Effector memory CD4-positive, alpha-beta T cell (primary cell): ENCODE measurements at places on chromosomes 3 and 15.

- no peak for DNase-seq
These were observed 28.6 kb upstream of the VEPH1 start for GRCh38 chr3:157531771-157532170.

DNA sequence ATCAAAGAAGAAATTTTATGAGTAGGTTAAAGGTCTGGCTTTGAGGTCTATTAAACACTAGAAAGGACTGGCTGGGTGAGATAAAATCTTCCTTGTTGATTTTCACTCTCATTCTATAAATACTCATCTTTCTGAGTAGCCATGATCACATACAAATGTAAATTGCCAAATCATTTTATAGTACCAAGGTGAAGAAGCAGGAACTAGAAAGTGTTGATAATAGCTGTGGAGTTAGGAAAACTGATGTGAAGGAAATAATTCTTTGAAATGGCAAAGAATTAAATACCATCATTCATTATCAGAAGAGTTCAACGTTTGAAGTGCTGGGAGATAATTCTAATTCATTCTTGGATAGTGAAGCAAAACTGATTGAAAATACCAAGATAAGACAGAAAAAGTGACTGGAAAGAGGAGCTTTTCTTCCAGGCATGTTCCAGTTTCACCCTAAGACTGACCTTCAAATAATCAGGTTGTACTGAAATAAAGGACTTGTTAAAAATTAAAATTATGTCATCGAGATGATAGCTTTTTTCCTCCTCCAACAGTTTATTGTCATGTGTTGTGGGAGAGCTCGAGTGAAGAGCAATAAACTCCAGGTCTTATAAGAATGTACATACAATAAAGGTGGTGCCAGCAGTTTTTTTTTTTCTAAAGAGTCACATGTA, 17.4 kb downstream of the THBS1 start:
- no peak for DNase-seq

DNA sequence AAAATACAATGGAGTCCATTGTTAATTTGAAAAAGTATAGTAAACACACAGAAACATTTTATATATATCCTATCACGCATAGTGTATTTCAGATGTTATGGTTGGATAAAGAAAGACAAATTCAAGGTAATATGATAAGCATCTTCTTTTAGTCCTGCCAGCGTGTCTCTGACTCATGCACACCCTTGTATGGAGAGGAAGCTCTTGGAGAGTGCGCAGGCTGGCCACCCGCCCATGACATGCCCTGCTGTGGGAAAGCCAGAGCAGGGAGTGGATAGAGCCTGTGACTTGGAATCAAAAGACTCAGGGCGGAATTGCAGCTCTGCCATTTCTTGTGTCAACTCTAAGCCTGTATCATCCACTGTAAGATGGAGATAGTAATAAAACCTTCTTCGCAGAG, 23.0 kb upstream of the COPG1 start:
- DNase-seq = no peak

DNA sequence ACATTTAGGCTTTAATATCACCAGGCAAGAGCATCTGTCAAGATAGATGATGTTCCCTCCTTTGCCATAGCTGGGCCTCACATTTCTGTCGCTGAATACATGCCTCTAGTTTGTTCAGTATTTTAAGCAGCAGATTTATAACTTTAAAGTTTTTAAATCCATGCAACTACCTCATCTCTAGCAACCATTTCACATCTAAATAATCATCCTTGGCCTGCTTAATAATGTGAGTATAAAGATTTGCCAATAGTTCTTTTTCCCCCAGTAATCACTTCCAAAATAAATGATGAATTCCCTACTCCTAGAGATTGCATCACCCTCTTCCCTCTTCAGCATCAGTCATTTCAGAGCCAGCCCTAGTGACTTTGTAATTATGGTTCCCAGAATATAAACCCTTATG, 36.2 kb upstream of the FILIP1L start:
- no peak for DNase-seq

DNA sequence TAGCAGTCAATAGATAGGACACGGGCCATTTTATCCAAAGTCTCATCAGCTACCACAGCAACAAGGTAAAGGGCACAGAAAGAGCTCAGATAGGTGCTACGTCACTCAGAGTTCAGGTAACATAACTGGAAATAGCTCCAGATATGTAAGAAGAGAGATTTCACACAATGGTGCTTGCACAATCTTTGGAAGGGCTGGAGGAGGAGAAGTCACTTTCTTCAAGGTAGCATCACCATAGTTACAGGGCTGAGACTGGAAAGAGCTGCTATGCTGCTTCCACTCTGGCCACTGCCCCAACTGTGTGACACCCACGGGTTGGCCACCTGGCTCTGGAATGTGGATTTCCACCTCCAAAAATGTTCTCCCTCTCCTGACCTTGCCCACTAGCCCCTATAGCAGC, 448.8 kb upstream of the THBS1 start:
- no peak for DNase-seq

- DNase-seq = no peak
These were observed 18.6 kb downstream of the CCR9 start for GRCh38 chr3:45904931-45905330.
